ENCODE measurements at places on chromosomes 3 and 15.

- no peak for DNase-seq
These were observed 42.4 kb downstream of the TNIK start for GRCh38 chr3:171417813-171418212.

DNA sequence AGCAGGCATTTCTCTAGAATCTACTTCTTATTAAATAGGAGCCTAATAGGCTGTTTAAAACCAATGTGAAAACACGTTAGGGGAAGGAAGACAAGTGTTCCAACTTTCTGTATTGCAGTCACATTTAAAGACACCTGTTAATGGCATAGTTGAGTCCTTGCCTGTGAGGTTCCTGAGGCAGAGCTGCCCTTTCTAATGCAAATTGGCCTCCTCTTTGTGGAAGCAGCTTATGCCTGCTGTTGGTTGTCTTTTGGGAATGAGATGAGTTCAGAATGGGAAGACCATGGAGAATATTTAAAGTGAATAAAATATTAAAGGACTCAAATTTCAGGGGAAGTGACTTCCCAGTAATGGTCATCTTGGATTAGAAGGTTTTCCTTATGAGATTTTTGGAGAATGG lies 51.2 kb downstream of the NEK11 start:
- no peak for DNase-seq

GRCh38 chr3:136844724-136845123 lies 17.3 kb upstream of the NCK1 start:
- DNase-seq, result no peak

DNA sequence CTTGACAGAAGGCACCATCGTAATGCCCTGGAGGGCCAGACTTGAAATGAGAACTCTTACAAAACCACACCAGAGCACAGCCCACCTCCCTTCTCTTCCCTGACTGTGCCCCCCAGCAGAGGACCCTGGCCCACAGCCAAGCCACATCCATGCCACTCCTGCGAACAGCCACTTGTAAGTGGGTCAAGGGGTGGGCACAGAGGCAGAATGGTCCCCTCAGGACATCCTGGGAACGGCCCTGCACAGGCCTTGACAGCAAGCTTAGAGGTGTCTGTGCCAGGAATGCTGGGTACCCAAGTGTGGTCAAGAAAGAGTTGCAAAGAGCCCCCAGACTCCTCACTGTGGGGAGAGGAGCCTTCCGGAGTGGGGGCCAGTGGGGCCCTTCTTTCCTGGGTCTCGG lies 33.3 kb downstream of the HCN4 start:
- no peak for DNase-seq

DNA sequence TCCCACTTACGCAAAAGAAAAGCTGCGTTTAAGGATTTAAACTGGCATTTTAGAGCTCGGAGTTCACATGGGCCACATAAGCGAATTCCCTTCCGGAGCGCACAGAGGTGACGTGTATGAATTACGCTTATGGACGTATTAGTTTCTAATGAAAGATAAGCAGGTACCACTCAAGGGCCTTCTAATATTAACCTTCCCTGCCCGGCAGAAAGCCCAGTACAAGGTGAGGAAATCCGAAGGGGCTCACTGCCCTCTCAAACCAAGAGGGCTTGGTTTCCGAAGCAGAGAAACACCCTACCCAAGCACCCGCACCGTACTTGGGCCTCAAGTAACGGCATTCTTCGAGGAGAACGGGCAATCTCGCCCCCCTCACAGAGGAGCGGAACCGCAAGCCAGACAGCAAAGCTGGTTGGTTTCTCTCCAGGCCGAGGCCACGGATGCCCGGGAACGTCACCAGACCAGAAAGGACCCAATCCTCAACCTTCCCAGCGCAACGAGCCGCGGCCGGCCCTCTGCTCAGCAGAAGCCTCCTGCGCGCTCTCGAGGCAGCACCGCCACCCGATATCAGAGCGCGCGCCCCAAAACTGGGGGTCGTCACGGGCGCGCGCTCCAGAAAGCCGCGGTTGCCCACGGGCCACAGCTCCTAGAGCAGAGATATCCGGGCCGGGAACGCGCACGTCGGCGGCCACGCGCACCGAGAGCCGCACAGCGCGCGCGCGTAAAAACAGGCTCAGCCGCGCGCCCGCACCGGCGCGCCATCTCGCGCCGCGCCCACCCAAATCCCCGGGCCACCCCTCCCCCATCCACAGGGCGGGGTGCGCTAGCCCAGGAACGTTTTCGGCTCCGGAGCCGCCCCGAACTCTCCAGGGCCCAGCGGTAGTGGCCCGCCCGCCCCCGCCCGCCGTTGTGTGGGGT lies 676 bp downstream of the QRICH1 start:
- DNase-seq, result peak; percentile 18

- DNase-seq, result no peak
These were observed 136.0 kb upstream of the DAZL start for GRCh38 chr3:16741103-16741758.

- DNase-seq, result no peak
These were observed 29.3 kb downstream of the CD200 start for GRCh38 chr3:112362221-112362620.

DNA sequence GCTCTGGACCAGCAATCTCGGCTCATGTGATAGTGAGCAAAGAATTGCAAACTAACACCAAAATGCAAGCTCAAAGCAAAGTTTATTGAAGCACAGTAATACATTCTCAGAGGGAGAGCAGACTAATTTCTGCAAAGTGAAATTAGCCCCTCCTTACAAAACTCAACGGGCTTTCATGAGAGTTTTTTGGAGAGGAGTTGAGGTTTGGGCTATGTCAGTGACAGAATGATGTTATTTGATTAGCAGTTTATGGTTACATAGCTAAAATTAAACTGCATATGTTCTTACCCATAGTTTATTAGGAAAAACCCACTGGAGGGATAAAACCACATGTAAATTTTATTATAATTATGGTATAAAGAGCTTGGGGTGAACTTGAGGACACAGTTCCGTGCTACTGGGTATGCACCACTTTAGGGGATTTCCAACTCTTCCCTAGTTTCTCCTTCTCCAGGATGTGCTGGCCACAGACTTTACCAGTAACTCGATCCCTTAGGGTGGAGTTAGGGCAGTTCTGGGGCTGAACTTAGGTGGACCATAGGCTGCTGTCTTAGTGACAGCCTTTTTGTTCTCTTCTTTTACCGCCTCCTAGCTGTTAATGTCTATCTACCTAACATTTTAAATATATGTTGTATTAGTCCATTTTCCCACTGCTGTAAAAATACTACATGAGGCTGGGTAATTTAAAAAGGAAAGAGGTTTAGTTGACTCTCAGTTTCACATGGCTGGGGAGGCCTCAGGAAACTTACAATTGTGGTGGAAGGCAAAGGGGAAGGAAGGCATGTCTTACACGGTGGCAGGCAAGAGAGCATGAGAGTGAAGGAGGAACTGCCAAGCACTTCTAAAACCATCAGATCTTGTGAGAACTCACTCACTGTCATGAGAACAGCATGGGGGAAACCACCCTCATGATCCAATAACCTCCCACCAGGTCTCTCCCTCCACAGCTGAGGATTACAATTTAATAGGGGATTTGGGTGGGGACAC lies 8.9 kb upstream of the AADACL2 start:
- no peak for DNase-seq

DNA sequence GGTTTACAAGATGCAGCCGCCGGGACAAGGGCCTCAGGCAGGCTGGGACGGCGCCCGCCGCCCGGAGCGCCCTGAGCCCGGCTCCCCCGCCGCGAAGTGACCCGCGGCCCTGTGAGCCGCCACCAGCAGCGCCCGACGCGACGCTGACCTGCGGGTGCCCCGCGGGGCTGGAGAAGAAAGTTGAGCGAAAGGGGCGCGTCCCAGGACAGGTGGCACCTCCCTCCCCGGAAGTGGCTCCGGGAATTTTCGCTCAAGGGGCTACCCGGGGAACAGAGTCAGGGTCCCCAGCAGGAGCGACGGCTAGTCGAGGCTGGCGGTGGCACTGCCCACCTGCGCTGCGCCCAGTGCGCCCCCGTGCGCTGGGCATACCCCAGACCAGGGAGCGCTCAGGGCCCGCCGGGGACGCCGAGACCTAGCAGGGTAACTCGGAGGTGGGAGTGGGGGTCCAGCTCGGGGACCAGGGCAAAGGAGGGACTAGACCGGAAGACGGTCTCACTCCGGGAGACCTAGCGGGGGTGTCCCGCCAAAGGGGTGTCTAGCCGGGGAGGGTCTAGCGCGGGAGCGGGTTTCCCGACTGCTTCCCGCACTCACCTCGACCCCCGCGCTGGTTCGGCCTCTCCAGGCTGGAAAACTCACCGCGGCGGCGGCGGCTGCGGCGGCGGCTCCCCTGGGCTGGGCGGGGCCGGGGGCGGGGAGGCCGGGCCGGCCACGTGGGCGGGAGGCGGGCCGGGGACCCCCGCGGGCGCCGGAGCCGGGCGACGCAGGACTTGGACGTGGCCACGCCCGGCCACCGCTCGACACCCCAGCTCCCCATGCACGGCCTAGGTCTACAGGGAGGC lies 18.4 kb downstream of the SPATA12 start:
- DNase-seq, result no peak
